Pons (tissue), 1 donor: ENCODE measurements at places on chromosomes 5 and 9.

DNA sequence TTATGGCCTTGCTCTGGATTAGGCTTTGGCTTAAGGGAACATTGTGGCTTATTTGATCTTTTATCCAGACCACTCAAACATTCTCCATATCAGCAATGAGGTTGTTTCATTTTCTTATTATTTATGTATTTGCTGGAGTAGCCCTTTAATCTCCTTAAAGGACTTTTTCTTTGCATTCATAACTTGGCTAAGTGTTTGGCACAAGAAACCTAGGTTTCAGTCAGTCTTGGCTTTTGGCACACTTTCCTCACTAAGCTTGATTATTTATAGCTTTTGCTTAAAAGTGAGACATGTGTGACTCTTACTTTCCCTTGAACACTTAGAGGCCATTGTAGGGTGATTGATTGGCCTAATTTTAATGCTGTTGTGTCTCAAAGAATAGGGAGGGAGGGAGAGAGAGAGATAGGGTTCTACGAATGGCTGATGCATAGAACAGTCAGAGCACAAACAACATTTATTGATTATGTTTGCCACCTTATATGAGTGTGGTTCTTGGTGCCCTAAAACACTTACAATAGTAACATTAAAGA, 2265.3 kb upstream of the C9orf72 start:
- no peak for DNase-seq

GRCh38 chr9:3332802-3333201, 193.0 kb downstream of the RFX3 start:
- no peak for DNase-seq

GRCh38 chr5:9818340-9818845, 188.2 kb upstream of the TAS2R1 start:
- DNase-seq: no peak

DNA sequence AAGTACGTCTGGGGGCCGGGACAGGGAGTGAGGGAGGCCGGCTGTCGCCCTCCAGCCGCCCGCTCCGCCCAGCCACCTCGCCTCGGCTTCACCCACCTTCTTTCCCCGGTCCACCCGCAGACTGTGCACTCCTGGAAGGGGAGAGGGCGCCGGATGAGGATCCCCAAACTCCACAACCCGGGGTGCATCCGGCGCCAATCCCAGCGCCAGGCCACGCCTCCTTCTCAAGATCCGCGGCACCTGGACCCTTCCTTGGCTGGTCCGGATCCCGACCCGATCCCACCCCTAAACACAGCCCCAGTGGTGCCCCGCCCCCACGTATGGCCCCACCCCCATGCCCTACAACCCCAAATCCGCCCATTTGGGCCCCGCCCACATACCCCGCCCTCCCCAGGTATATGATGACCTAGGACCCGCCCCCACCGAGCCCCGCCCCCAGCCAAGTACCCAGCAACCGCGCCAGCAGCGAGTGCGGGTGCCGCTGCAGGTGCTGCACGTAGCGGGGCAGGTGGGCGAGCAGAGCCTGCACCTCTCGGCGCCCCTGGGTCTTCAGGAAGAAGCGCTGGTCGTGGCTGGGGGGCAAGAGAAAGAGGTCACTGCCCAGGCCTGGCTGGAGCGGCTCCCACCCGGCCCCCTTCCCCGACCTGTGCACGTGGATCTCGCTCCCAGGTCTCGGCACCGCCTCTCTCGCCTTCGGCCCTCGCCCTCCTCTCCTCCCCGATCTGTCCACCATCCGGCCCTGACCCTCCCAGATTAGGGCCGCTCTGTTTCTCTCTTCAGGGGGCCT, 3.2 kb downstream of the PIP5KL1 start:
- DNase-seq: no peak

DNA sequence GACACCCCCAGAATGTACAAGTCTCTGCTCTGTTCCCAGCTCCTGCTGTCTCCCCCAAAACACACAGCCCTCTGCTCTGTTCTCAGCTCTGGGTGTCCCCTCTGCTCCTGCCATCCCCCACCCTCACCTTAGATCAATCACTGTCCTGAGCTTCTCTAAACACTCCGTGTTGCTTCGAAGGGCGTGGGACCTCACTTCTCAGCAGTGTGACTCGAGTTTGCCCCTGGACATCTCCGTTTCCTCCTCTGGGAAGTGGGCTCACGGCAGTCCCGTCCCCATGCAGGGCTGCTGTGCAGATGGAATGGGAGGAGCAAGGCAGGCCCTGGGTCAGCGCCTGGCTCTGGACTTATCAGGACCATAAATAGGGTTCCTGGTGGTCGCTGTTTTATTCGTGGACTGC, 98.0 kb upstream of the RAPGEF1 start:
- DNase-seq: no peak

GRCh38 chr9:104999136-104999535, 71.2 kb upstream of the ABCA1 start:
- no peak for DNase-seq

GRCh38 chr5:72608297-72608696, 101.1 kb upstream of the ZNF366 start:
- DNase-seq: peak; percentile 92

DNA sequence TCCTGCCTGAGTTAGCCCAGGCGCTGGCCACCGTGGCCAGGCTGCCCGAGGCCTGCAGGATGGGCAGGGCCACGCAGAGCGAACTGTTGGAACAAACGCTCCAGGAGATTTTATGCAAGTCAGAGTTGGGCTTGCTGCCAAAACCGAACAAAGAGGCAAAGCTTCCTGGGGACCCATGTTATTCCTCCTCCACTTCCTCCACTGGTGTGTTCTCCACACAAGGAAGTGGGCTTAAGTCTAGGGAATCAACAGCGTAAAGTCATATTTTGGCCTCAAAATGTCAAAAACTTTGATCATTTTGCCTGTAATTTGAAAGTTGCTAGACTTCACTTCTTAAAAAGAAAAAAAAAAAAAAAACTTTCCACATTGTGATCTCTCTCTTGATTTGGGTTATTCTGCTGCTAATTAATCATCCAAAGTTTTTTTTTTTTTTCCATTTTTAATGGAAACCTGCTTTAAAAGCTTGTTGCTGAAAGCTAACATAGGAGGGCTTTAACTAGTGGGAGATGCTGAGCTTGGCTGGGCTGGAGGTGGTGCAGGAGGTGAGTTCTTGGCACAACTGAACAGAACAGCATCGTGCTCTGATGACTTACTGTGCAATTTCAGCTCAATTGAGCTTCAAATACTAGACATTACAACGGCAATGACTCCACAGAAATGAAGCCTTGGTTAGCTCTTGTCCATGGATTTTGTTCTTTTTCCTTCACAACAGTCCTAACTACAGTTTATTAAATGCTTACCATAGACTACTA, 73.0 kb downstream of the PTPDC1 start:
- peak; percentile 69 for DNase-seq

GRCh38 chr9:129275626-129276247, 97.7 kb upstream of the IER5L start:
- no peak for DNase-seq

DNA sequence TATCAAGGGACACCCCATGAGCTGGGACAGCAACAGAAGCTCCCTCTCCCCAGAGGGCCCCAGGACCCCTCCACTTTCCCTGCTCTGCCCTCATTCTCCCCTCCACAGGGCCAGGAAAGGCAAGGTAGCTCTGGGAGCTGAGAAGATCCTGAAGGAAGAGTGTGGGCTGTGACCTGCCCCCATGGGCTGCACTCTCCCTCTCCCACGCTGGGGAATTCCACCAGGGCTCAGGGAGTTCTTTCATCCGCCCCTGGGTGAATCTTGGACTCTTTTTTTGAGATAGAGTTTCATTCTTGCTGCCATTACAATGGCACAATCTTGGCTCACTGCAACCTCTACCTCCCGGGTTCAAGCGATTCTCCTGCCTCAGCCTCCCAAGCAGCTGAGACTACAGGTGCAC, 73.8 kb downstream of the C9orf50 start:
- DNase-seq: no peak

GRCh38 chr5:154053468-154053867, 14.7 kb downstream of the MFAP3 start:
- no peak for DNase-seq

DNA sequence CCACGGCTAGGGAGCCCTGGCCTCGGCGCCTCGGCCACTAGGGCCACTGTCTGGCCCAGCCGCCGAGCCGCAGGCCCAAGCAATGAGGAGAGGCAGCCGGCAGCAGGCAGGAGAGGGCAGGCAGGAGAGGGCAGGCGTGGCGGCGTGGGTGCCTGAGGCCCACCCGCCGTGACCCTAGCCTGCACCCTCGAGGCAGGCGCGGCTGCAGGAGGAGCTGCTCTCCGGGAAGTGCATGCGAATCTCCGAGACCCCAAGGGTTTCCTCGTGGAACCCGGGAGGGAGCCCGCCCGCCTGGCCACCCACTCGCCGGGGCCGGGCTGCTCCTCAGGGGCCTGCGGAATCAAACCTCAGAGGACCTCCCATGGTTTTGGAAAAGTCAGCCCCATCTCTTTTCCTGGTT, 9.3 kb downstream of the GRIN1 start:
- no peak for DNase-seq

DNA sequence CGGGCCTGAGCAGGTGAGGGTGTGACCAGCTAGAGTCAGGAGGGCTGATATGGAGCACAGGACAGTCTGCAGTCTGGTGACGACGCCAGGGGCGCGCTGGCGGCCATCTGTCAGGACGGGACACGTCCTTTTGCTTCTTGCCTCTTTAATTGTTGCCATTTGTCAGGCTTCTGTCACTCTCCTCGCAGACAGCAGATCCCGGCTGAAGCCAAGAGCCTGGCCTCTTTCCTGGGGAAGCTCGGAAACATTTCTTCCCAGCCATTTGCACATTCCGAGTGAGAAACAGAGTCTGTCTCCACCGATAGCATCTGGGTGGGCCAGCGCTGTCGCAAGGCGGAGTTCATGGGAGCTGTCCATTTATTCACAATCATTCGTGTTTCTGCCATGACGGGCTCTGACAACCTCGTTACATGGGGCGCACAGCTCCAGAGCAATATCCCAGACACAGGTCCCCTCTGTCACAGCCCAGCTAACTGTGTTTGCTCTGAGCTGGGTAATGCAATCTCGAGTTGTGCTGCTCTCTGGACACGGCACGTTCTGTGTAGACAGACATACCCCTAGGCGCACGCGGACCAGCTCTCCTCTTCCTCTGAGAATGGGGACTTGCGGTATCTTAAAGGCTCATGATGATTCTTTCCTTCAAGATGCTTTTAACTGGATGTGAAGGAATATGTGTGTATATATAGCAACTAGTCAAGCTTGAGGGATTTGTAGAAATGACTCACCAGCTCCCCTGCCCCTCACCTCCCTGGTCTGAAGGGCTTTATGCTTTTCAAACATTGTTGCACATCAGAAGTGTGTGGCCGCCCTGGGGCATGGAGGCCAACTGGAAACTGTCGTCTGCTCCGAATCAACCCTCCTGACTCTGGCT, 105.3 kb upstream of the FCN2 start:
- DNase-seq: no peak

- DNase-seq: peak; percentile 53
These were observed 13.9 kb upstream of the FNIP1 start for GRCh38 chr5:131810510-131811249.

DNA sequence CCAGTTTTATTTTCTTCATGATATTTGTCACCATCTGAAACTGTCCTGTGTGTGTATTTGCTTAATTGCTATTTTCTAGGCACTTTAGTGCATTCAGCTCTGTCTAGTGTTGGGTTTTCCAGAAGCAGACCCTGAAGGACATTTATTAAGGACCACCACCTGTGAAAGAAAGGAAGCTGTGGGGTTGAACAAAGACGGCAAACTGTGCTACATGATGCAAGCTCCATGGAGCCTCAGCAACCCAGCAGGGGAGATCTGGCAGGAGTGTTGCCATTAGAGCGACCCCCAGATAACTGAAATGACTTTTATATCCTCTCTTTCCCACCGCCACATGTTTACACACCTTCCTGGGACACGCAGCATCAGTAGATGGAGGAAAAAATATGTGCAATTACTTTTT, 125.5 kb downstream of the GABRB2 start:
- no peak for DNase-seq

DNA sequence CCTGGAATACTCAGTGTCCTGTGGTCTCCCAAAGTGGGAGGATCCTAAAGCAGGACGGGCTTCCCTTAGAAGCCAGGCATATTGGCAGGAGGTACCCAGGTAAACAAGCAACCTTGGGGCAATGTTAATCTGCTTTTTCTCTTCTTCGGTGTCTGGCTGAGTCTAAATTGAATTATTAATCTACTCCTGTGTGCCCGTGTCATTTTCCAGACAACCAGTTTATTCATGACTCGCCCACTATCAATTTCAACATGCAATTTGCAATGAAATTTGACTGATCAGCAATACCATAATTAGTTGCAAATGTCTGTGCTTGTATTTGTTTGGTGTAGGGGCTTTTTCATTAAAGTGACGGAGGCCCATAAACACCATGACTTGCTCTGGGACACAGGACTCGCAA, 32.9 kb upstream of the JADE2 start:
- DNase-seq: no peak

DNA sequence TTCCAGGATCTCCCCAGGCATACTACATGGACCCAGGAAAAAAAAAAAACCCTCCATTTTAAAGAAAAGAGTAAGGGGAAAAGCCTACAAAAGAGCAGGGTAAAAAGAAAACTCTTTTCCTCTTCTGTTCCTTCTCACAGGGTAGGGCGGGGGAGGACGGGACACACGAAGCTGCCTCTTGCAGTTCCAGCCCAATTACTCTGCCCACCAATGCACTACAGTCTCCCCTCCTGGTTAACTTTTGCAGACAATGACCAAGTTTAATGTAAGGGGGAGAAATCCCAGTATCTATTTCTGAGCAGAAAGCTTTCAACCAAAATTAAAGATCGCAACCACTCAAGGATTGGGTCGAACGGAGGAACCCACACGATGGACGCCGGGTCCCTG, 1.3 kb downstream of the BRD3 start:
- no peak for DNase-seq

- DNase-seq: no peak
These were observed 109.1 kb upstream of the PTGER4 start for GRCh38 chr5:40570408-40571129.

DNA sequence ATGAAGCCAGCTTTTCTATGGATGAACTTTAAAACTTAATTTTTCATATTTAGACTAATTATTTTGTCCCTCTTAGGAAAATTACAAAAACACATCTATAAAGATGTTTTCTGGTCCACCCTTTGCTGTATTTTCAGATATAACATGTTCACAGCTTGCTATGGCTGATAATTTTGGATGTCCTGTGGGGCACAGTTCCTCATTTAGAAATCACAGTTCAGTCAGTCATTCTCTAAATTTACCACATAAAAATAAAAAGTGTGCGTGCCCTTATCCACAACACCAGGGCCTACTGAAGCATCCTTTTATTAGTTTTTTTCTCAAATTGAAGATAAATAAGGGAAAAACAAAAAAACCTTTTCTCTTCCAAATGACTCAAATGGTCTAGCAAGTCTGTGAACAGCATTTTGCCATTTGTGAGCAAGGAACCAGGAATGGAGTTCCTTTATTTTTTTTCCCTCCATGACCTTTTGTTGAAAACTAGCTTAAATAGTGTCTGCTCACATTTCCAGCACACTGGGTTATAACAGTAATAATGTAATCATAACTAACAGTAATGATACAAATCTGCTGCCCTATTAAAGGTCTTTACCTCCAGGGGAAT, 87.1 kb downstream of the CEMIP2 start:
- no peak for DNase-seq

- no peak for DNase-seq
These were observed 94.4 kb downstream of the GAPVD1 start for GRCh38 chr9:125356032-125356431.
